ENCODE measurements at places on chromosomes 2 and 18.

- no peak for DNase-seq
These were observed 495.4 kb upstream of the PIK3C3 start for GRCh38 chr18:41459656-41460055.

DNA sequence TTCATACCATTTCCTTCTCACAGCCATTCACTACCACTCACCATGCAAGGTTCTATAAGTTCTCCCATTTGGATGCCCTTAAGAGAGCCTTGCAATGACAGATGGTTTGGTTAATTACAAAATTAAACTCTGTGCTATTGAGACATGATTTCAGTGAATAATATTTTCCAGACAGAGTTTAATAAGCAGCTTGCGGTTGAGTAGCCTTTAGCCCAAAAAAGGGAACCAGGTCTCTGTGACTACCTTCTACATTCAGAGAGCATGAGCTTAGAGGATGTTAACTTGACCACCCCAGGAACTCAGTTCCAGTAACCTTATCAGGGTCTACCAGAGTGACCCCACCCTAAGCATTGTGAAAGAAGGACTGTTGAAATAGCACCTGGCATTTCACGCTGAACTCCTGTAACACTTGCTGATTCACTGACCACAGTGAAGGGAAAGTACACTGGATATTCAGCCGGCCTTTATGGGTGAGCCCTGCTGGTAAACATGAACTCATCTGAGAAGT lies 1173.1 kb upstream of the ZEB2 start:
- no peak for DNase-seq

GRCh38 chr2:794554-795241 lies 117.5 kb upstream of the TMEM18 start:
- DNase-seq: no peak

DNA sequence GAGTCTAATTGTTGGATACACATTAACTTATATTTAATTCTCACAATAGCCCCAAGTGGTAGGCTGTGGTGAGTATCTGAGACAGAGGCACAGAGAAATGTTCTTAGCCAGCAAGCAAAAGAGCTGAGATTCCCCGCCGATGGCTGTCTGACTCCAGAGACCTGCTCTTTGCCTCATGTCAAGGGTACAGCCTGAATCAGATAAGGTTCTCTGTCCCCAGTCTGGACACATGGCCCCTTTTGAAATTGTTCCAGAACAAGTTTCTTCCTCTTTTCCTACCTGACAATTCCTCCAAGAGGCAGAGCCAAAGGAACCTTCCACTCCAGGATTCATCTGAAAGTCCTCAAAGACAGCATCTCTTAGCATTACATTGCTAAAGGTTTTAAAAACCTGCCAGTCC lies 512.9 kb upstream of the TNP1 start:
- DNase-seq: no peak

GRCh38 chr2:219537657-219538488 lies 5.7 kb downstream of the CHPF start:
- no peak for DNase-seq

All from NCI-H1048 (cell line).